ENCODE measurements at places on chromosomes 4 and X. TPM values are rescaled to one million over a fixed set of nuclear protein-coding genes. Genes with fewer than 3 reads are reported as not detected.

GRCh38 chr4:7983296-7983695 lies 43.6 kb upstream of the AFAP1 start:
- no peak for DNase-seq

DNA sequence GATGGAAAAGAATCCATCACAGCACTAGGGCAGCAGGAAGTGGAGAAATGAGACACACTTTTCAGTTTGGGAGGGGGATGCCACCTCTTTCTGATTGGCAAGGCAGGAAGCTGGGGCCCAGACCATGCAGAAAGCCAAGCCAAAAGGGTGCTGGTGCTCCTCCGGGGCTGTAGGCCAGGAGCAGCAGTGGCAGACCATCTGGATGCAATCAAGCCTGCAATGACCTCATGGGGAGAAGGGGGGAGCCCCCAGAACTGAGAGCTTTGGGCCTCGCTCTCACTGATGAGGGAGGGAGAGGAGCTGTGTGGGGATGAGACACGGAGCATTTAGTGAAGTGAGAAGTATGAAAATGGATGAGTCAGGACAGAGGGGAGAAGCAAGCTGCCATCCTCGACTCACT lies 141.3 kb upstream of the NALF2 start:
- no peak for DNase-seq

Gene LDB2
- total RNA-seq: 7.4 TPM

Gene FOXP3
- 0.18 TPM for total RNA-seq

GRCh38 chr4:137664416-137664815 lies 132.1 kb upstream of the PCDH18 start:
- no peak for DNase-seq

- DNase-seq: no peak
Observed at GRCh38 chr4:187021436-187022205, 298.0 kb upstream of the FAT1 start.

Gene TBC1D8B
- total RNA-seq: 1.7 TPM

GRCh38 chr4:185380320-185380719 lies 15.4 kb downstream of the LRP2BP start:
- no peak for DNase-seq

Gene MAGEA1
- total RNA-seq: not detected

Gene WAS
- 1.9 TPM for total RNA-seq

- DNase-seq: no peak
Observed at GRCh38 chrX:121258545-121258944, 211.1 kb downstream of the GLUD2 start.

GRCh38 chrX:68710870-68711576 lies 63.6 kb downstream of the STARD8 start:
- peak; percentile 69 for DNase-seq

Gene TEX13D
- not detected for total RNA-seq

GRCh38 chr4:120316416-120316815 lies 249.8 kb upstream of the MAD2L1 start:
- no peak for DNase-seq

DNA sequence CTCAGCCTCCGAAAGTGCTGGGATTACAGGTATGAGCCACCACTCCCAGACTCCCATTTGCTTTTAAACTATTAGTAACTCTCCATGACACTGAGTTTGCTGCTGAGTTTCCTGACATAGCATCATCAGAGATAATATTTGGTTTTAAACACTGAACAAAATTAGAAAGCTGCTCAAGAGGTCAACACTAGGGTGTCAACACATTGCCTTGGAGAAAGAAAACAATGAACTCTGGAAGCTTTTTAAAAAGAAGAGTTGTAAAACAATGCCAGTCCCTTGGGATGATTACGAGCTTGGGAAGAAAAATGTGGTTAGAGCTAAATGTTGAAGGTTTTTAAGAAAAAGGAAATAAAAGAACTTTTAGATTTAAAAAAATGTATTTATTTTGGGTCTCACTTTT lies 264.8 kb downstream of the CAMK2D start:
- peak; percentile 16 for DNase-seq

- no peak for DNase-seq
Observed at GRCh38 chr4:5967783-5968182, 50.4 kb downstream of the C4orf50 start.

Gene ITIH6
- 0.24 TPM for total RNA-seq

DNA sequence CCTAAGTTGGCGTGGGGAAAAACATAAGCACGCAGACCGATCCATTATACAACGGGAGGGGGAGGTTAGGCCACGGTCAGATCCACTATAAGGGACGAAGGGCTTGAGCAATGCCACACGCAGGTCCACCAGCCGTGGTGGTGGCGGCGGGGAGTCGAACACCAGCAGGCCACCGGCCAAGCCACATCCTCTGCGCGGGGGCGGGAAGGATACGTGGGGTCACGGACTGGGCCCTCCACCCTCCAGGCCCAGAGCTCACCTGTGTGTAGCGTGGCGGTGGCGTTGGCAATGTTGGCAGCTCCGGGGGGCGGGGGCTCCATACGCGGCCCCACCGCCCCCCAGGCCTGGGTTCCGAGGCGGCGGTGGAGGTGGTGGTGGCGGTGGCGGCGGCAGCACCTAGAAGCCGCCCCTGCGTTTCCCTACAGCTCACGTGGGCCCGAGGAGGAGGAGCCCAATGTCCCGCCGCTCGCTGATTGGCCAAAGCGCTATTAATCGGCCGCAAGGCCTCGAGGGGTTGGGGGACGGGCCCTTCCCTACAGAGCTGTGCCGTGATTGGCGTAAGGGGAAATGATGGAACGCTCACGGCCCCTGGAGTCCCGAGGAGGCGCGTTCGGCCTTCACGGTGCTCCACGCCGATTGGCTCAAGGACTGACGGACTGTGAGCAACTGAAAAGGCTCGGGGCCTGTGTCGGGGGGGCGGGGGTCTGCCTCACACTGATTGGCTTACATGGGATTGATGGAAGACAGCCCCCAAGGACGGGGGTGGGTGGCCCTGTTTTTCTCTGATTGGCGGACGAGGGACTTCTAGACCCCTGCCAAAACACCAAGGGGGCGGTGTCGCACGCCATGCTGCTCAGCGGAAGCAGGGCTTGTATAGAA lies at the start of gene ELK1:
Gene ELK1, minus strand, starts transcription at position 400 of the 879 bp plus-strand sequence. CDS start 9,122 bp downstream, outside the sequence.
- peak; percentile 95 for DNase-seq

Gene HAND2
- 352 TPM for total RNA-seq

Gene RNF175
- 1.3 TPM for total RNA-seq

GRCh38 chr4:155684423-155684822 lies 17.8 kb downstream of the GUCY1A1 start:
- no peak for DNase-seq

GRCh38 chrX:4315891-4316290 lies 602.4 kb upstream of the PRKX start:
- DNase-seq: no peak

DNA sequence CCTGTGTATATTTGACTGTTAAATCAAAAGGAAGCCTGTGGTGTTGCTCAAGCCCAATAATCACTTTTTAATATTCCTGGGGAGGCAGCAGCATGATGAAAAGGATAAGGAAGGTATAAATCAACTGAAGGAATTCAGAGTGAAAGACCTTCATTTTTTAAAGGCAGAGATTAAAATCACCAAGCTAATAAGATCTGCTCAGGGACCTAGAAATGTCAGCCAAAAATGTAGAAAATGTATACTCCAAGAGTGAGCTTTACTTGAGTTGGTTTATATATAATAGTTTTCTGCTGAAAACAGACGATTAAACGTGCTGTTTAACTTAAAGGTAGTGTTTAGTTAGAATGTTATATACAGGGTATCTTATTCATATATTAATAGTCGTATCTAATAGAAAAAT lies 549.3 kb downstream of the IQCM start:
- DNase-seq: no peak

- DNase-seq: no peak
Observed at GRCh38 chr4:153501578-153501977, 35.4 kb downstream of the TMEM131L start.

Gene VEGFC
- total RNA-seq: 4.3 TPM

Gene AFAP1
- total RNA-seq: 16.3 TPM

Gene XKRX
- 3.4 TPM for total RNA-seq

- no peak for DNase-seq
Observed at GRCh38 chrX:118062048-118062789, 54.4 kb downstream of the KLHL13 start.

Gene UGT2A1
- not detected for total RNA-seq

DNA sequence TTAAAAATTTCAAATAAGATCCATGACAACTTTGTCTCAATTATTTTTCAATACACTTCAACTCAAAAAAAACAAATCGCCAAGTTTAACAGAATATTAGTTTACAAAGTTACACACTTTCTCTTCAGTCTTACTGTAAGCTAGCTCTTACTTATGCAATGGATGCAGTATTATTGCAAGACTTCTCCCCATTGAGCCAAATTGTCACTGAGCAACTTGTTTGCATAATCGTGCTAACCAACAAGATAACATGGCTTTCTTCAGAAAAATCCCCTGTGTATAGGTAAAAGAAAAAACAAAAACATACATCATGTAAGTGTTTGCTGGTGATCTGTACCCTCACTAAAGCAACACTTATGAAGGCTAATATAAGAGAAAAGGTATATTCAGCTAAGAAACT lies 18.9 kb downstream of the DNAJB14 start:
- DNase-seq: peak; percentile 62

GRCh38 chr4:73540826-73541225 lies 59.3 kb downstream of the AFM start:
- DNase-seq: no peak

GRCh38 chr4:29423836-29424721 lies 1296.1 kb upstream of the PCDH7 start:
- DNase-seq: peak; percentile 17

Gene PAGE1
- not detected for total RNA-seq

DNA sequence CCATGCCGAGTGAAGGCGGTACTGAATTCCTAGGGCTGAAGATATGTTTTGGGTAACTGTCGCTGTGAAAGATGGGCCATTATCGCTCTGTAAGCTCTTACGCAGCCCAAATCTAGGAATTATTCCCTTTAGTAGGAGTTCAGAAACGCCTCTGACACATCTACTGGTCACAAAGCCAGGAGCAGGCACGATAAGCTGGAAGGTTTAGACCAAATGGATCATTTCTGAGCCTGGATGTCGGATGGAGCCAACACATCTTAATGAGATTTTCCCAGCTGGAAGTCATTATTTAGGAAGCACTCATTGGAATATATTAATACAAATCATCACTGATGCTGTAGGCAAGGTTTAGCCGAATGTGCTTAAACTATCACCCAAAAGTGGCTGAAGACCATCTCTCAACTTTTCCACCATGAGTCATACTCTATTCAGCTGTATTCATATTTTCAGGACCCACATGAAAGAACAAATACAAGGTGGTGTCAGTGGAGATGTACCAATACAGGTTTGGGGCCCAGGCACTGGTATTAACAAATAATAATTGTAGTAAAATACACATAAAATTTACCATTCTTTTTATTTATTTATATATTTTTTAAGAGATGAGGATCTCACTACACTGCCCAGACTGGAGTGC lies 34.2 kb upstream of the ATRX start:
- peak; percentile 1 for DNase-seq

All from cardiac muscle cell (in vitro differentiated cells and primary cell).